GM13977 (cell line): ENCODE measurements at places on chromosomes 1 and 21.
A peak's percentile ranks its signal among the peaks of the same experiment; 100 is the strongest.

DNA sequence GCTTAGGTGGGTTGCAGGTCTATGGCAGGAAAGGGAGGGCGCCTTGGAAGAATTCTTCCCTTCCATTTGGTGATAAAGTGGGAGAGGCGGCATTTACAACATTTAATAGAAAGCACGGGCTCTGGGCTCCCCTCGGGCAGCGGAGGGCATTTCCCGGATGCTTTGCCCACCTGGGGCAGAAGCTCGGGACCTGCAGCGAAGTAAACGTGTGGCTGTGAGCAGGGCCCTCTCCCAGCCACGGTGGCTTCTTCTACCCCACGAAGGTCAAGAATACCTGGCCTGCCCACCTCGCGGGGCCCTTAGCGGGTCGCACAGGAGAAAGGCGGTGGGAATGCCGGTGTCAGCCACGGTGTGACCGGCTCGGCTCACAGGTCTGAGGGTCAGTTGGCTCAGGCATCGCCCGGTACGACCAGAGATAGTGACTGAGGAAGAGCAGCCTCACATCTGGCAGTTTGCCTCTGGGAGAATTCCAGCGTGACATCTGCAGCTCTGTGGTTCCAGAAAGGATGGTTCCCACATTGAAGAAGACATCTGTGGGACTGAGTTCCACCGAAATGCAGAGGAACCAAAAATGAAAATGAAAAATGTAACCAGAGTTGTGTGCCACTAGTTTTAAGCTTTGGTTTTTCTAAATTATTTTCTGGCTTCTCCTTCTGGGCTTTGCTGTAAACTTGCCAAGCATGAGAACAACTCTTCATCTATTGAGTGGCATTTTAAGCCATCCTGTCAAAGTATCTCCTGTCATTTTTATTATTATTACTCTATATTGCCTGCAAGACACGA lies 720 bp upstream of the F3 start:
- DNase-seq, result peak; percentile 29

DNA sequence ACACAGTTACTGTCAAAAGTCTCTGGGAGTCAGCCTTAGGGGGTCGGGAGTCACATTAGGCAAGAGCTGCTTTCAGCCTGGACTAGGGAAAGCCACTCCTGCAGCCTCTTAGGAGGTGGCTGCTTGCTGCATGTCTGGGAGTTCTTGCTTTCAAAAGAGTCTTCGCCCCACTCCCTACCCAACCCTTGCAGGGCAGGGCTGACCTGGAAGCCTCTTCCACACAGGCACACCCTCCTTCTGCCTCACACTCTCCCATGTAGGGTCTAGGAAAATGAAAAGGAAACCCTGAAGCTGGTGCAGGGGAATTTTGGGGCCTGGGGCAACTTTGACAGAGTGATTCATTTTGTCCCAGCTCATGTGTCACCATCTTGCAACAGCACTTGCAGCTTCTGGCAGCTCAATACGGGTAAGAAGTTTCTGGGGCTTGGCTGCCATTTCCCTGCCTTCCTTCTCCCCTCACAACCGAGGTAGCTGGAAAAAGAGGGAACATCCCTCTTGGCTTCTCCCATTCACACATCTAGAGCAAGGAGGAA lies 37.3 kb downstream of the KCND3 start:
- DNase-seq, result no peak

- DNase-seq, result no peak
Measured at GRCh38 chr1:13498553-13498952, 15.2 kb downstream of the LRRC38 start.

- no peak for DNase-seq
Measured at GRCh38 chr1:36149973-36150295, 648 bp upstream of the TRAPPC3 start.
